Pulmonary artery endothelial cell (primary cell): ENCODE measurements at places on chromosomes 7 and 10. TPM values are rescaled to one million over a fixed set of nuclear protein-coding genes. Genes with fewer than 3 reads are reported as not detected.

The CAV1 gene
- 1,552 and 2,041 TPM in 2 replicates for total RNA-seq

The CAMK2B gene
- total RNA-seq, result 1.7 and 2.7 TPM in 2 replicates

The CPXM2 gene
- 4.9 and 9.2 TPM in 2 replicates for total RNA-seq

The LOXL4 gene
- 1.1 and 1.3 TPM in 2 replicates for total RNA-seq

The PLEKHS1 gene
- not detected in 2 replicates for total RNA-seq

The FAM25G gene
- not detected in 2 replicates for total RNA-seq

The NAPEPLD gene
- total RNA-seq, result 7.5 and 10.0 TPM in 2 replicates

The TRIM74 gene
- not detected in 2 replicates for total RNA-seq

The EDRF1 gene
- total RNA-seq, result 17.2 and 22.4 TPM in 2 replicates

The UPK3B gene
- not detected in 2 replicates for total RNA-seq

The IFIT5 gene
- 11.5 and 19.5 TPM in 2 replicates for total RNA-seq

The TMEM236 gene
- 0.07 and 0.11 TPM in 2 replicates for total RNA-seq

The FEZF1 gene
- not detected in 2 replicates for total RNA-seq

The SRRM3 gene
- 0.53 and 1.8 TPM in 2 replicates for total RNA-seq

The UCN3 gene
- not detected in 2 replicates for total RNA-seq
